Activated B cell treated with CpG ODN at 0.5 μM for 24 hours (primary cell): ENCODE measurements at places on chromosomes 6 and 20. TPM values are rescaled to one million over a fixed set of nuclear protein-coding genes. Genes with fewer than 3 reads are reported as not detected.

SF3B5 gene
- 144 and 147 TPM in 2 replicates for total RNA-seq

SDC4 gene
- not detected in 2 replicates for total RNA-seq

GTSF1L gene
- total RNA-seq: 0.34 and 1.3 TPM in 2 replicates

SPATS1 gene
- not detected in 2 replicates for total RNA-seq
